ENCODE measurements at places on chromosomes 13 and 19. TPM values are rescaled to one million over a fixed set of nuclear protein-coding genes. Genes with fewer than 3 reads are reported as not detected.

DNA sequence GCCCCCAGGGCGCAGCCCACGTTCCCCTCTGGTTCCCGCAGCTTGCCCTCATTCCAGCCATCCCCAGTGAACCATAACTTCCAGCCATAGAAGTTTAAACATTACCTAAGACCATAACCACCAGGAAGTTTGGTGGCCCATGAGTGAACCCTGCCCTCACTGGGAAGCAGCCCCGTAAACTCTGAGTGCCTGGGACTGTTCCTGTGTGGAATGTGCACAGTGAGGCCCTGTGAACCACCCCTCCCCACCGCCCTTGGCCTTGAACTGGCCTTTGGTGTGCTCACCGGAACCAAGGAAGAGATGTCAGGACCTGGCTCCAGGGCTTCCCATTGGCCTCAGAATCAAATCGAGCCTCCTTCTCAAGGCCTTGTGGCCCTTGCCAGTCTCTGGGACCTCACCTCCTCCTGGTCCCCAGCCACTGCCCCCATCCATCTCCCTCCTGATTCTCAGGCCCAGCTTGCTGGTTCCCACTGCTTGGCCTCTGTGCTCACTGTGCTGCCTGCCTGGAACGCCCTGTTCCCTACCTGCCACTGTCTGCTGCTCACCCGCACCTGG lies 46.5 kb downstream of the DNM2 start:
- peak; percentile 61 for DNase-seq

GRCh38 chr13:41457589-41458186 lies 338 bp downstream of the RGCC start:
- no peak for DNase-seq

The FGF14 gene
- 0.95 TPM for polyA plus RNA-seq

DNA sequence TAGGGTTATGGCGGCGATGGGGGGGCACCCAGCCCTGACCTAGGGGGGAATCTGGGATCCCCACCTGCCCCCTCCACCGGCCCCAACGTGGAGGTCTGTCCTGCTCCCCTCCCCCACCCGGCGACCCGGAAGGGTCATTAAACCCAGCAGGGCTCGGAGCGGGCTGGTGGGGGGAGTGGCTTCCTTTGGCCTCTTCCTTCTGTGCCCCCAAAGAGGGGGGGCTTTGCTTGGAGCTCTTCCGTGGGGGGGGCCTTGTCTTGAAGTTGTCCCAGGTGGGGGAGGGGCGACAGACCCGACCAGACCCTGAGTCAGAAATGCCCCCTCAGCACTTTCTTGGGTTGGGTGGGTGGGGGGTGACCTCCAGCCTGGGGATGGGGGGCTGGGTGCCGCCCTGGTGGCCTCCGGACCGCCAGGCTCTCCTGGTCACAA lies 1.5 kb downstream of the ARID3A start:
- DNase-seq = no peak

The TNFSF13B gene
- polyA plus RNA-seq = 2.9 TPM

DNA sequence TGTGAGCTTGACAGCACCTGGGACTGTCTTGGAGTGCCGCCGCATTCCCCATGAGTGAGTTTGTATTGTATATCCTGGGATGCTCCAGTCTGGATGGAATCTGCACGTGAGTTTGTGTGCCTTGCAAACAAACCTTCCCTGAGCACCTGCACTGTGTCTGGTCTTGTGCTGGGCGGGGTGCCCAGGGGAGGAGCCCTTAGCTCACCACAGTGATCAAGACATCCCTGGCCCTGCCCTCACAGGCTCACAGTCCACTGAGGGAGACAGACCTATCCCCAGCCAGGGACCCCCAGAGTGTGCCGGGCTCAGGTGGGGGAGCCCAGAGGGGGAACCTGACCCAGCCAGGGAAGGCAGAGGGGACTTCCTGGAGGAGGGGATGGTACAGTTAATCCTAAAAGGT lies 1.7 kb upstream of the BCAM start:
- DNase-seq = no peak

DNA sequence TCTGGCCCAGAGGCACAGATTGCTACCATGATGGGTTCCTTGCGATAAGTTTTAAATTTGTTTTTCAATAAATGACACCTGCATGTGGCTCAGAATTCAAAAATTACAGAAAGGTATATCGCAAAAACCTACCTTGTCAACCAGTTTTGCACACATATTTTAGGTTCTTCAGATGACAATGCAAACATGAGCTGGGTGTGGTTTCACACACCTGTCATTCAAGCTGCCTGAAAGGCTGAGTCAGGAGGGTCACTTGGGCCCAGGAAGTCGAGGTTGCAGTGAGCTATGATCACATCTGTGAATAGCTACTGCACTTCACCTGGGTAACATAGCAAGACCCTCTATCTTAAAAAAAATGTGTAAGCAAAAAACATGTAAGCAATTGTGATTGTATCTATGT lies 56.1 kb downstream of the DNM2 start:
- no peak for DNase-seq

Data from left kidney (tissue), 8 donors.